ENCODE measurements at places on chromosomes 3 and 15.

GRCh38 chr3:120095979-120096426, 1.8 kb upstream of the GSK3B start:
- no peak for DNase-seq

DNA sequence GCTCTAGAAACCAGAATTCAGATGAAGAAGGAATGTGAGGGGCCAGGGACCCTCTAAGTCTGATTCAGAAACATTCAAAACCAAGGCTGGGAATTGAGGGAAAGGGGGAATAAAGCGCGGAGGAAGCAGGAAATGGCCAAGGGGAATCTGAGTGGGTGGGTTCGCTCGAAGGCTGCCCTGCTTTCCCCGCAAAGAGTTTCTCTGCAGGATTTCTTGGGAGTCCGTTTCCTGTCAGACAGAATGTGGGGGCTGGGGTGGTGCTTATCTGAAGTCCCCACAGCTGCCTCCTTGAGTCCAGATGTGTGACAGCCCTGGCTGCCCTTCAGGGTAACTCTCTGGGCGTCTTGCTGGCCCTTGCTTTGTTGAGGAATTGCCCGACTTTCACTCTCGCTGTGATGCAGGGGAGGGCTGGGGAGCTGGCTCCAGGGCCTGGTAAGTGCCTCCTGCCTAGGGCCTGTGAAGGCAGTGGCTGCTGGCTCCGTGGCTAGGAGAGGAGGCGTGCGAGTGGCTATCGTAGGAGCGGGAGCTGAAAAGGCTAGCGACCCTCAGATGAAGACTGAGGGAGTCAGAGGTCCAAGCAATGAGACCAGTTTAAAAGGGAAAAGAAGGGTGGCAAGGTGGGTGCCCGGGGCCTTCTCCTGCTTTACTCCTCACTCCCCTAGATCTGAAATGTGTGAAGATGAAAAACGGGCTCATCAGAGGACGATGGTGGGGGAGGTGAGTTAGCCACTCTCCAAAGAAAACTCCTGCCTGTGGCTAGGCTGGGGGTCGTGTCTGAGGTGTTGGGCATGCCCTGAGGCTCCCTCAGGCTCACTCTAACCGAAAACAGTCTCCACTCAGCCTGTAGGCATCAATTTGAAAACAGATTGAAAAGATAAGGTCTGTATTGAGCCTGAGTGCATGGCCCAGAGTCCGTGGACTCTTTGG, 143.9 kb upstream of the UMPS start:
- no peak for DNase-seq

DNA sequence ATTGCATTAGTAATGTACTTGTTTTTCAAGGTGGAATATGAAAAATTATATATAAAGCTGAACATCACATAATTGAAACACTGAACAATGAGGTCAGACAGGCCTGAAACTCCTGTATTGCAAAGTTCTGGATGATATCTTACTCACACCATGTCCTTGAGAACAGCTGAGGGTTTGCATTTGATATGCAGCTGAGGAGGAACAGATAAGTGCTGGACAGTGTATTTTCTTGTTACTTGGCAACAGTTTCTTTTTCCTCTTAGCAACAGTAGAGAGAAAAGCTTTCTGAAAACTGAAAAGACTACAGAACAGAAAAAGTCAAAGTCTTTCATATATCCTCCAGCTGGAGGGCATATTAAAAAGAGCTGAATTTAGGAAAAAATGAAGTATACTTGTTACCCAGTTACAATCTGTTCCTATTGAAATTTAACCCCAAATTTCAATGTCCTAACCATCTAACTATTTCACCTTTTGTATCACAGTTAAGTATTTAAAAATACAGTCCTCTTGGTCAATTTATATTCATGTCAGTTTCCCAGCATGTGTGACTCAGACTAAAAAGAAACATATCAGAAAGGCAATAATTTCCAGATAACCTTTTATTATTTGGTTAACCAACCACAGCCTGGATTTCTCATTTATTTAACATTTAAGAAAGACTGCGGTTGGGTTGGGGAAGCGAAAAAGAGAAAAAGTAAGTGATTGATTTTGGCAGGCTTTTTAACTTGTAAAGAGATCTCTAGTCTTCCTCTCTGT, 733.0 kb upstream of the DPPA4 start:
- DNase-seq, result no peak

DNA sequence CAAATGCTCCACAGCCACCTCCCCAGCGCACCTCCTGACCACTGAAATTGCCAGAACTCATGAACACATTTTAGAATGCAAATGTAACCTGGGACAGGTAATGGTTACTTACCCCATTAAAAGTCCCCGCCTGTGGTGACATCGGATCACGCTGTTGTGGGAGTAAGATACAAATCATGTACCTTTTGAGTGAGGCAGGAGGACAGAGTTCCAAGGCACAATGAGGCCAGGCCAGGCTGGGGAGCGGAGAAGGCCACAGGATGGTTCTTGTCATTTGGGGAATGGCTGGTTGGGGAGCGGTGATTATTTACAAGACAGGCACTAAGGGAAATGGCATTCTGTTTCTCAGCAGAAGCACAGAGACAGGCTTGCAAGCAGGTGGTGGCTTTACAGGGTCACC, 490.0 kb downstream of the EDEM1 start:
- no peak for DNase-seq

DNA sequence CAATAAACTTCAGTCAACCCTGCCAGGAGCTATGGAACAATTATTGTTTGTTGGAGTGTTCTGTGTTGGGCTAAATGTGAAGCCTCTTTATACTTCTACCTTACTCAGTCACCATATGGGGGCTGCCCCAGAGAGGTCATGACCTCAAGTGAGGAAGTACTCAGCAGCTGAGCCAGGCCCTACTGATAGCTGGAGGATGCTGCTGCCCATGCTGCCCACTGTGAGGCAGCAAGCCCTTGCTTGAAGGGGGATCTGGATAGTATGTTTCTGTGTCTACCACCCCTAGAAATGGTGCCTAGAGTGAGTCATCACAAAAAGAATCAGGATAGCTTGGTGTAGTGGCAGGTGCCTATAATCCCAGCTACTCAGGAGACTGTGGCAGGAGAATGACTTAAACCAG, 4.5 kb upstream of the RPL24 start:
- DNase-seq, result no peak

DNA sequence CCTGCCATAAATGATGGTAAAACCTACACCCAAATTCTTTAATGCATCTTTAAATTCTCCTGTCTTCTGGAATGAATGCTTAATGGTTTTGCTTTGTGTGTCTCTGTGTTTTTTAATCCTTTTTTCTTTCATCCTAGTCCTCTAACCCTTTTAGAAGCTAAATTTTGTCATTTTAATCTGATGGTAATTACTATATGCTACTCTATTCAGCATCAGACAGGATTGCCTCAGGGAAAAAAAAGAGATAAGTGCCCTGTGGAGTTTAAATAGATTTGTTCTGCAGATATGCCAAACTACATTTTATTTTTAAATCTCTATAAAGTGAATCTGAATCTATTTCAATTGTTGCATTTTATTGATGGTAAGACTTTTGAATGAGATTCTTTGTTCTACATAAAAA, 966.8 kb downstream of the NSUN3 start:
- no peak for DNase-seq

DNA sequence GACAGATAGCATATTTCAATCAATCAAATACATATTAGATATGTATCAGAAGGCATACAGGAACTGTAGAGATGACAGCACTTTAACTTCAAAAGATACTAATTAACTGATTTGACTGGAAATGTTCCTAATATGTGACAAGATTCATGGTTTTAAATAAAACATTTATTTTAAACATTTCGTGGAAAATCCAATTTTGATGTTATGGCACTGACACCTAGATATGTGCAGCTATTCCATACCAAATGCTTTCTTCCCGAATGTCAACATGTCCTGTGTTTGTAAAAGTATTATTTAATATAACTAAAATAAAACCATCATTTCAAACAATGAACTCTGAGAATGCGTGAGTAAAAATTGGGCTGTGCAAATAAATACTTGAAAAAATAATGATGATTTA, 1209.3 kb downstream of the NSUN3 start:
- no peak for DNase-seq

DNA sequence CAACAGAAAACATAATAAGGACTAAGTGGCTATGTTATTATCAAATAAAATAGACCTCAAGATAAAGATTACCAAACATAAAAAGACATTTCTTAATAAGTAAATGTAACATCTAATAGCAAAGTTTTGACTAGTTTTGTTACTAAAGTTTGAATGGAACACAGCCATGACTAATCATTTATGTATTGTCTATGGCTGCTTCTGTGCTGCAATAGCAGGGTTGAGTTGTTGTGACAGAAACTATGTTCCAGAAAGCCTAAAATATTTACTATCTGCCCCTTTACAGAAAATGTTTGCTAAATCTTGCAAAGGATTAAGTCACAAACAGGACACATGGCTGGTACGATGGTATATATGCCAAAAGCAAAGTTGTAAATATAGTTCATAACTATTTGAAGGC, 37.9 kb upstream of the MYH15 start:
- DNase-seq, result no peak

DNA sequence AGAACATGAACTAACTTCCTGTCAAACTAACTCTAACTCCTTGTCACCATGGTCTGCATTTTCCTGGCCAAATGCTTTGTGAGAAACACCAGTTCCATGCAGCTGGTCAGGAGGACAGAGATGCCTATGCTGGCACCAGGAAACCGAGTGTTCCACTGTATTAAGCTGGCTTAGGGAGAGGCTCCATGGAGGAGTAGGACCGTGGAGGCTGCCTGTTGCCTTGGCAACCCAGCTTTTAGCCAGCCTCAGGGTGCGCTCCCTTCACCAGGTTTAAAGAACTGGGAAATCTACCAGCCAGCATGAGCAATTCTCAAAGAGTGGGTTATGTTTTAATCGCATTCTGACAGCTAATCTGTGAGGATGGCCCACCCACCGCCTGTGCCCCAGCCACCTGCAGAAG, 394.1 kb downstream of the OCA2 start:
- no peak for DNase-seq

DNA sequence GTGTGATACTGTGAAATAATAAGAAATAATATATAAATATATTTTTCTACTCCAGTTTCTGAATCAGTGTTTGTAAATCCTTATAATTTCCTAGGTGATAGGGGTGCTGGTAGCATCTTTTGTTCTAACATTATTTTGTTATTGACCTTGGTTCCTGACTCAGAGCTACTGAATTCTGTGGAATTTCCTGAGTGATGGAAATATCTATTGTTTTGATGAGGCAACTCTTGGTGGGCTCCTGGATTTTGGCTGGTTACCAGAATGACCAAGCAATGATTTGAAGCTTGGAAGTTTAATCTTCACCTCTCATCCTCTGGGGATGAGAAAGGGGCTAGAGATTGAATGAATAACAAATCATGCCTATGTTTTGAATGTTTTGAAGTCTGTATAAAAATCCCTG, 377.3 kb downstream of the LPP start:
- no peak for DNase-seq

DNA sequence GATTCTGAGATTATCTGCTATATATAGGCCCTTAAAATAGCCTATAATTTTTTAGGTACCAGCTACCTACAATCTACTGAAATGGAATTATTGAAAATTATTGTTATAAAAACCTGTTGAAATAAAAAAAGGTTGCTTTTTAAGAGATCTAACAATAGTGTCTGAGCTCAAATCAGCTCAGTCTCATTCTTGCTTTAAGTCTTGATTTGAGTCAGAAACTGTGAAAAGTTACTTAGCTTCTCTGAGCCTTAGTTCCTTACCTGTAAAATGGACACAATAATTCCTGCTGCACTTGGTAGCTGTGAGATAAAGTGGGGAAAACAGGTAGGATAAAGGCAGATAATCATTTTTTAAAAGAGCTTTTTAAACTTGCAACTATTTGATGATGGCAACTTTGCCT, 118.8 kb upstream of the UBE2E2 start:
- no peak for DNase-seq

- no peak for DNase-seq
Observed at GRCh38 chr3:31504230-31504629, 28.5 kb upstream of the STT3B start.

- no peak for DNase-seq
Observed at GRCh38 chr3:196533260-196533681, 18.1 kb upstream of the SMCO1 start.

- no peak for DNase-seq
Observed at GRCh38 chr3:127035677-127036076, 52.8 kb downstream of the PLXNA1 start.

DNA sequence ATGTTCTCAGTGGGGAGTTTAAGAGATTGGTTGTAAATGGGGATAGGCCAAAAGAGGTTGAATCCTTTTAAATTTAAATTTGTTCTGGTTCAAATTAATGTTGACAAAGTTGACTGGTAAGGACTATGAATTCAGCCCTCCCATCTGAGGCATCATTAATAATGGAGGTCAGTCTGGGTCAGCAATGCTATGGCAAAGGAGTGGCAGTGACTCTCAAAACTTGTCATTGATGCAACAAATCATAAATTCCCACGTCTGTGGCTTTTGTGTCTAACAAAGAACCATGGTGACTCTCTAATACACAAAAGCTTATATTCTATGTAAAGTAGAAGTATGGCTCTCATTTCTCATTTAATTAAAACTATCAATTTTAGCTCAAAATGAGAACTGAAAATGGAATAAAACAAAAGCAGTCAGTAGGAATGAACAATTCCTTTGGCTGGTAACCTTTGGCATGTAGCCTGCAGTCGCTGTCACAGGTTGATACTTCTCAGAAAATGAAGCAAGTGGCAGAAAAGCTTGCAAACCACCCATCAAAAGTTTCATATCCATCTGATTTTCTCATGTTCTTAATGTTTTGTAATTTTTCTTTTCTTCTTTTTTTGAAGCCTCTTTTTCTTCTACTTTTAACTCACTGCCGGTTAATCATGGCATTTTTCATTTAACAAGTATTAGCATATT, 12.2 kb upstream of the ZBED2 start:
- no peak for DNase-seq

DNA sequence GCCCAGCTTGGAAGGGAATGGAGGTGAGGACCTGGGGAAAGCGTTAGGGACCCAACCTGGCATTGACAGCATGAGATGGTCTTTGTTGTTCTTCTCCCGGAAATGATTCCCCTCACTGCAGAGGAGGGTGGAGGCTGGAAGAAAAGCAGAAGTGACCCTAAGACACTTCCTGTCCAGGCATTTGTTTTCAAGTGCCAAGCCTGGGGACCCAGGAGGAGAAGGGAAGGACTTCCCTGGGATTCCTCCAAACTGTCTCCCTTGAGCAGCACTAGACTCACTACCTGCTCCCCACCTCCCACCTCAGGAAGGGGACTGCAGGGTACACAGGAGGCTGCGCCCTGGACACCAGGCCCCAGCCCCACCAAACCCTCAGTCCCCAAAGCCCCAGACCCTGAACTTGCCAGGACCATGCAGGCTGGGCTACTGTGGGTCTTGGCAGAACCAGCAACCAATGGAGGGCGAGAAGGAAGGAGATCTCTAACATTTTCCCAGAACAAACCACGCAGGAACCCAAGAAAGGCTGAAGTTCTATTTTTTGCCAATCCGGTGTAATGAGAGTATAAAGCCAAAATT, 9.8 kb upstream of the VIPR1 start:
- DNase-seq, result no peak

DNA sequence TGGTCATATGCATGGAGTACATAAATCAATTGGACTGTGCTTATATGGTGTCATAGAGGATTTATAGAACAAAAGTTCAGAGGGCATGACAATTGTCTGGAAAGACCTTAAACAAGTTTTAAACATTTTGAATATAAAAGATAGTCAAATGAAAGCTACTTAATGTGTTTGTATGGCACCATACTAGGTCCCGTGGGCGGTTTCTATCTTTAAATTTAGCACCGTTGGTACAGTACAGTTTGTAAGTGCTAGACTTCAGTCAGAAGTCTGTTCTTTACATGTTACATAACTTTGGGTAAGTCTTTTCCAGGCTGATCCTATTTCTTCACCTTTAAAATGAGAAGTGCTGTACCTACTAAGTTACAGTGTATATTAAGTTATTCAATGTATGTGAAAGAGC, 373.4 kb upstream of the ARL6 start:
- no peak for DNase-seq

- no peak for DNase-seq
Observed at GRCh38 chr3:119547227-119547626, 12.2 kb downstream of the CD80 start.

Measured in NCI-H1105 (cell line).